Nephron progenitor cell (in vitro differentiated cells): ENCODE measurements at places on chromosomes 3 and 15.

DNA sequence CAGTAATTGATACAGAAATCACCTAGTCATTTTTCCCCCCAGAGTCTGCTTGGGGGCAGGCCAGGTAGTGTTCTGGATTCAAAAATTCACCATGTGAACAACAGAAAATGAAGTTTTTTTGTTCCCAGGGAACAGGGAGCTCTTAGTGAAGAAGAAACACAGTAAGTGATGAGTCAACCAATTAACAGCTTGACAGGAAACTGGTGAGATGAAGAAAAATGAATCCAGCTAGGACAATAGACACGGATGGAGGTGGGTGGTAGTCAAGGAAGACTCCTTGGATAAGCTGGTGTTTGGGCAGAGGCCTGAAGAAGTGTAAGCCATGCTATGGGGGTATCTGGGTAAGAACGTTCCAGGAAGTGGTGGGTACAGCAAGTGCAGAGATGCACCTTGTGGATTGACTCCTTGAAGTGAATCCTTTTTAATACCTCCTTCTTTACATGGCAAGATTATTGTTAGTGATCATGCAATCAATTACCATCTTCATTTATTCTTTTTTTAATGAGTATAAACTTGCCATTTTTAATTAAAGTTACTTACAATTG, 339.9 kb upstream of the RGMA start:
- no peak for DNase-seq

GRCh38 chr3:172069478-172069877, 30.1 kb downstream of the FNDC3B start:
- DNase-seq: peak; percentile 14

DNA sequence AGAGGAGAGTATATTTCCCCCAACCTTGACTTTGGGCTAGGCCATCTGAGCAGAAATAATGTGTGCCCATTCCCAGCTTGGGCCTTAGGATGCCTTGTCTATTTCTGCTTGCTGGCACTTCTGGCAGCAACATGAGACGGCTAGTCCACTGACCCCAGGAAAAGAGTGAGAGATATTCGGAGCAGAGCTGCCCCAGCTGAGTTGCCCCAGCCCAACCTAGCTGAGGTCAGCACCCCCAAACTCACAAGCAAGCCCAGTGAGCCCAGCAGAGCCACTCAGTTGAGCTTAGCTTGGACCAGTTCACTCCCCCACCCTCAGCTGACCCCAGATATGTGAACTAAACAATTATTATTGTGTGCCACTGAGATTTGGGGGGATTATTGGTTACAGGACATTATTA, 20.2 kb downstream of the ITGA11 start:
- DNase-seq: no peak

DNA sequence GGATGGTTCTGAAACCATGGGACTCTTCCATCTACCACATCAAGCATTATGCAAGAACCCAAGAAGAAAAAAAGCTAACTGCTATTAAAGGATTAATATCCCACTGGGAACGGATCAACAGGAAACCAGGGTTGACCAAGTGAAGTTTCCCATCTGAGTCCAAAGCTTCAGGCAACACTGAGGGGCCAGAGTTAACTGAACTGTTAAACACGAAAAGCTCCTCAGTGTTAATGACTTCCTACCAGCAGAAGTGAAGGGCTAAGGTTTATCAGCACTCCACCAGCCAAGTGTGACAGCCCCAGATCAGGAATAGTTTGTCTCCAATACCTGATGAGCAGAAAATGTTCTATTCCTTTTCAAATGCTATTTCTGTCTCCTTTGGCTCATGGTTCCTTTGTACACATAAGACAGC, 36.7 kb downstream of the PTPN9 start:
- peak; percentile 6 for DNase-seq

DNA sequence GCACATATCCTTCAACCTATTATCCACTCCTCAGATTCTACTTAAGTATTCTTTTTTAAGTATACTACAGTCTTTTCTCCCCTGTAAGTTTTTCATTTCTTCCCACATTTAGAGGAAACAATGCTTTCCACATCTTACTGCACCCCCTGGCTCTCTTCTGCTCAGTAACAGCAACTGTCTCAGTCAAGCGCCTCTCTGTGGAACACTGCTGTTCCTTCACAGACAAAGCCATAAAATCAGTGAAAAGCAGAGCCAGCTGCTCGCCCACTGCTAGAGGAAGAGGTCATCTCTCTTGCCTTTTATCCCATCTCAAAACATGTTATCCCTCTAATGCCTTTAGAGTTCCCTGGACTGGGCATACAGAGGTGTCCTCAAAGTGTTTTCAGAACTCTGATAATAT, 24.8 kb downstream of the SERP1 start:
- DNase-seq: no peak

GRCh38 chr3:69594286-69594685, 145.0 kb upstream of the MITF start:
- DNase-seq: no peak

GRCh38 chr3:150098621-150099020, 127.9 kb upstream of the PFN2 start:
- no peak for DNase-seq

- no peak for DNase-seq
These were observed 39.6 kb downstream of the RAB11A start for GRCh38 chr15:65908876-65909275.

- no peak for DNase-seq
These were observed 1721.7 kb downstream of the OTOL1 start for GRCh38 chr3:163218336-163218735.

GRCh38 chr3:79175870-79176269, 591.9 kb downstream of the ROBO1 start:
- no peak for DNase-seq

GRCh38 chr3:11356269-11356668, 84.1 kb downstream of the ATG7 start:
- no peak for DNase-seq

DNA sequence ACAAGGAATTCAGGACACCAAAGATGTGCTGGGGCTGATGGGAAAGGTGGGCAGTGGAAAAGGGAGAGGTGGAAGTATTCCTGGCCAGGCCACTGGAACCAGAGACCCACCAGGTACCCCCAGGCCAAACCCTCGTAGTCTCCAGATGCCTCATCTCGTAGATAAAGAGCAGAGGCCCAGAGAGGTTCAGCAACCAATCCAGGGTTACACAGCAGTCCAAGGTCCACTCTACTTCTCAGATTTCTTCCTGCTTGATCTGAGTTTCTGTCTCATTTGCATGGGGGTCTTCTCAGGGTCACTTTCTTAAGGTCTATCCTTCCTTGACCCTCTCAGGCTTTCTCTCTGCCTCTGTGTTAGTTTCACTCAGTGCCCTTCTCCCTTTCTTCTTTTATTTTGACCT, 5.1 kb downstream of the TTC21A start:
- DNase-seq: no peak

DNA sequence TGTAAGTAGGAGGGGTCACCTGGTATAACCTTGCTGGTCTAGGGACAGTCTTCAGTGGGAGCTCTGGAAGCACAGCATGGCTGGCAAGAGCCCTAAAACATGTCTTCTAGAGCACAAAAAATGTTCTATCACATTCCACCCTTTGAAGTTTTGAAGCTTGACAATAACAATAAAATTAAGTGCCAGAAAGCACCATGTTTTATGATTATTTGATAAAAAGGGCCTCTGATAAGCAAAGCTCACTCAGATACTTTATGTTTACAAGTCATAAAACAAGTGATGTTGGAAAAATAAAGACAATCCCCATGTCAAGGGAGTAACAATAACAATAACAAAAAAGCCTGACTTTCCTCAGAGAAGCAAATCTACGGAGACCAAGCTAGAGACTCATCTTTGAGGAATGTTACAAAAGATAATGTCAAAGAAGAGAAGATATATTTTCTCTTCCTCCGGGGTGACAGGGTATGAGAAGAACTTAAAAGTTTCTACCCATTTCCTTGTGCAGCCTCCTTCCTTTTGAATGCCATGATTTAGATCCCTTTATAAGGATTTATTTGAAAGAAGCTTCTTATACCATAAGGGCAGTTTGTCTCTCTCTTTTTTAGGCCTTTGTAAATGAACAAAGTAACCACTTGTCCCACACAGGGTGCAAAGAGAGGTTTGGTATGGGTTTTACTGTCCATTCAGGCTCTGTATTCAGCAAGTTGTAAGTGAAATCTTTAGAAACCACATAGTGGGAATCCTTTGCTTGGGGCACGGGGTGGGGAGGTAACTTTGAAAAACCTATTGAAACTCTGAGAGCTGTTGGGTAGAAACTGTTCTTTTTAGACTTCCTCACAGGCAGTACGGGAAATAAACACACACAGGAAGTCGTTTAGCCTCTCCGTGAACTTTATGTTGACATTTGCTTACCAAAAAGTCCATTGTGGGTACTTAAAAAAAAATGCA, 109.6 kb upstream of the RBMS3 start:
- no peak for DNase-seq

- DNase-seq: no peak
These were observed 19.3 kb downstream of the ALCAM start for GRCh38 chr3:105385819-105386508.

DNA sequence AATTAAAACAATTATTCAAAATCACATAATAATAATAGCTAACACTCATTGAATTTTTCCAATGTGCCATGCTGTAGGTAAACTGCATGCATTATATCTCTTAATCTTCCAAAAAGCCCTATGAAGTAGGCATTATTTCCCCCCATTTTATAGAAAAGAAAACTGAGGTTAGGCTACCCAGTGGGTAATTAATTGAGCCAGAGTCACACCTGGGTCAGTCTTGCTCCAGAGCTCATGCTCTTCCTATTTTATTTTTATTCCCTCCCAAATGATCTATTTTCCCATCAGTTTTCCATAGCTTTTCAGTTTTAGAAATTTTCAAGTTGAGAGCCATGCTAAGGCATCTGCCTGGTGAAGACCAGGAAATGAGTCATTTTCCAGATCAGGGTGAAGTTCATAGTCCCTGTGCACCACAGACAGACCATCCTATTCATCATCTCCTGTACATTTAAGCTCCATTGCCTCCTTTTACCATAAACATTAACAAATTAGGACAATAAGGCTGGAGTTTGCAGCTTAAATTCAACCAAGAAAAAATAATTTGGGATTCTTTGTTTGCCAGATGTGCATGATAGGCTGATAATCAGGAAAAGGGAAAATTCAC, 417.3 kb downstream of the OTOL1 start:
- DNase-seq: no peak

DNA sequence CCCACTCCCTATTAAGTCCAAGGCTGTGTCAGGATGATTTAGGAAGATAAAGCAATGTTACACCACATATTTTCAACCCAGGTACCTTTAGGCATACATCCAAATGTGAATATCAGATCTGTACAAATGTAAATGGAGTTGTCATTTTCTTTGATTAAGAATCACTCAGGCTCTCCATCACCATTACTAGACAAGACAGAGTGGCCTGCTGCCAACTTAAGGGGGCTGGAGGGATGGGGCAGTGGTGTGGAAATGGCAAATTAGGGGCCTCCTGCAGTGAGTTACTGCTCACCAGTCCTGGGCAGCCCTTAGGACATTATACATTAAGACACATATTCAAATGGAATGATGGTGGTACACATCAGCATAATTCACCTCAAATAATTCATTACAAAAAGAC, 211.0 kb downstream of the TNIK start:
- DNase-seq: no peak

- DNase-seq: no peak
These were observed 29.4 kb upstream of the GRIP2 start for GRCh38 chr3:14569474-14570000.

DNA sequence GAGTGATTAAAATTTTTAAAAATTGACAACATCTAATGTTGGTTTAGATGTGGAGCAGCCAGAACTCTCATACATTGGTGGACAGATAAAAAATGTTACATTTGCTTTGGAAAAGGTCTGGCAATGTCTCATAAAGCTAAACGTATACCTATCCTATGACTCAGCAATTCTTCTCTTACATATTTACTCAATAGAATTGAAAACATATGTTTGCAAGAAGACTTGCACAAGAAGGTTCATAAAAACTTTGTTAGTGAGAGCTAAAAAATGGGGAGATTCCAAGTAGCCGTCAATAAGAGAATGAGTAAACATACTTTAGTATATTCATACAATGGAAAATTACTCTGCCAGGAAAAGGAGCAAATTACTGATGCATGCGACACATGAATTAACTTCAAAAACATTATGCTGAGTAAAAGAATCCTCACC, 30.0 kb downstream of the MASP1 start:
- no peak for DNase-seq

- no peak for DNase-seq
These were observed 97.1 kb upstream of the NR2E3 start for GRCh38 chr15:71713191-71713809.

DNA sequence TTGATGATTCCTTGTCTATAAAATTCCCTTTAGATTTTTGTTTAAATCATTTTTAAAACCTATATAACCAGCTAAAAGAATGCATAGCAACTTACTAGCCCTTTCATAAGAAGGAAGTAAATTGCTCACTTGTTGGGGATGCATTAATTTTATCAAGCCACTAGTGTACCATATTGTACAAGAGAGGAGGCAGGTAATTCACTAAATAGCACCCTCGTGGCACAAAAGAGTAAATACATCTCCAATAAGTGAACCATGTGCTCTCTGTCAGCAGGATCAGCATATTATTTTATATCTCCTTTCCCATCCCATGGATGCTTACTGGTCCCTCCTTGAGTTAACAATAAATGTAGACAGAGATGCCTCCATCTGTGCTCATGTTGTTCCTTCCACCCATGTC, 34.3 kb downstream of the FRMD5 start:
- no peak for DNase-seq

DNA sequence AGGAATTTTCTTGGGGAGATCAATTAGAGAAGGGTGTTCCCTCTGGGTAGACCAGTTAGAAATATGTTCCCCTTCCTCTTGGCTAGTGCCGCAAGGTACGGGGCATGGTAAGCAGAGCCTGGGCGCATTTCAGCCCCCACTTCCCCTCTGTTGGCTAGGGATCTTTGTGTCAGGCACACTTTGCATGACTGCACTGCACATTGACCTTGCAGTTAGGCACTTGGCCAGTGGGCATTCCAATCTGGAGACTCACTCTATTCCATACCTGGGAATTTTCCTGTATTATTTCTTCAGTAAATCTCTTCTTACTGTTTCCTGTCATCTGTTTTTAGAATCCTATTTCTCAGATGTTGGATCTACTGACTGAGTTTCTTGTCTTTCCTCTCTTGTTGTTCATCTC, 30.0 kb upstream of the CACNA1D start:
- DNase-seq: no peak

GRCh38 chr3:8777978-8778267, 8.5 kb upstream of the OXTR start:
- no peak for DNase-seq
